Smooth muscle cell of the brain vasculature (primary cell): ENCODE measurements at places on chromosomes 1 and 21.

GRCh38 chr1:228151180-228151925, 1.6 kb downstream of the GJC2 start:
- no peak for DNase-seq

- no peak for DNase-seq
Measured at GRCh38 chr1:188611432-188611831, 1782.7 kb downstream of the PLA2G4A start.

DNA sequence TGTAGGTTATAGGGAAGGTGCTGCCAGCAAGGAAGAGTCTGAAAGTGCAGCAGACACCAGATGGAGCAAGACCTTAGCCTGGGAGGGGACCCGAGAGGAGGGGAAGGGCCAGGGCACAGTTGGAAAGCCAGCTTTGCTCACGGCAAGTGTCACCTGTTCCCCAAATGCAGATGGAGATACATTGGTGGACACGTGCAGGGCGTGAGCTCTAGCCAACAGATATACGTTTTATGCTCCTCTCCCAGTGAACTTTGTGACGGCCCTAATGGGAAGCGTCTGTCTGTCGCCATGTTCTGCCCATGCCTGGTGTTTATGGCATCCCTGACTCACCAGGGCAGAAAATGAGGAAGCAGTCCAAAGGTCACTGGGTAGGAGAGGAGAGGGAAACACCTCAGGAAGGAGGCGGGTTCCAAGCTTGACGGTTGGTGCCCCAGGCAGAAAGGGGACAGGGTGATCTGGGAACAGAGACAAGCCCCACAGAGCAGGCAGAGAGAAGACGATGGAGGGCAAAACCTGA, 7.6 kb downstream of the GPA33 start:
- no peak for DNase-seq

- DNase-seq = no peak
Measured at GRCh38 chr1:15296585-15297321, 49.7 kb downstream of the FHAD1 start.

- no peak for DNase-seq
Measured at GRCh38 chr1:93042187-93043056, 36.7 kb upstream of the MTF2 start.

DNA sequence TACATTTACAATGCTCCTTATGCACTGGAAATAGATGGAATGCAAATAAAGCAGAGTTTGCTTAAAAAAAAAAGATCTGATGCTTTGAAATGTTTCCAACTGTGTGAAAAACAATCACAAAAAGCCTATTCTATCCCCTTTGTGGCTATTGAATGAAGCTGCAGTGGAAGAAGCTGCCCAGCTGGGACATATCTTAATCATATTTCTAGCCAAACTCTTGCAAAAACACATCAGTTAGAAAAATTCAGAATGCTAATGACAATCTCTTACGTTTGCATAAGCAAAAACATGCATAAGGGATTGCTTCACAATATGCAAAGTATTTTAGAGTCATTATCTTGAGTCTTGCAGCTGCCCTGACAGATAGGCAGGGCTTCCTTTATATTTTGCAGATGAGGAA, 526.4 kb upstream of the USP24 start:
- no peak for DNase-seq

DNA sequence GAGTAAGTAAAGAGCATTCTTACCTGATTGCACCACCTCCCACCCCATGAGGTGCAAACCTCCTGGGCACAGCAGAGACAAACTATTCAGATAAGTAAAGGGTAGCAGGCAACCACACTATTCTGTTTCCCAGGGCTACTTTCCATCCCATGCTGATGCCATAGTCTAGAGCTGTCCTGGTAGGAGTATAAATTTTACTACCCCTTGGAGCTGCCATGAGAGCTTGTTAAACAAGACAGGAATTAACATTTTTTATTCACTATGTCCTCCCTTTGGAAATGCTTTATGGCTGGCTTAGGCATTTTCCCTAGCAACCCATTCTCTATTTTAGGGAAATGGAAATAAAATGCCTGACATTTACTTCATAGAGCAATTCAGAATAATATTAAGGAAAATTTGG, 324.6 kb upstream of the USP25 start:
- DNase-seq = no peak

- DNase-seq = no peak
Measured at GRCh38 chr1:59126366-59126765, 170.5 kb upstream of the FGGY start.

DNA sequence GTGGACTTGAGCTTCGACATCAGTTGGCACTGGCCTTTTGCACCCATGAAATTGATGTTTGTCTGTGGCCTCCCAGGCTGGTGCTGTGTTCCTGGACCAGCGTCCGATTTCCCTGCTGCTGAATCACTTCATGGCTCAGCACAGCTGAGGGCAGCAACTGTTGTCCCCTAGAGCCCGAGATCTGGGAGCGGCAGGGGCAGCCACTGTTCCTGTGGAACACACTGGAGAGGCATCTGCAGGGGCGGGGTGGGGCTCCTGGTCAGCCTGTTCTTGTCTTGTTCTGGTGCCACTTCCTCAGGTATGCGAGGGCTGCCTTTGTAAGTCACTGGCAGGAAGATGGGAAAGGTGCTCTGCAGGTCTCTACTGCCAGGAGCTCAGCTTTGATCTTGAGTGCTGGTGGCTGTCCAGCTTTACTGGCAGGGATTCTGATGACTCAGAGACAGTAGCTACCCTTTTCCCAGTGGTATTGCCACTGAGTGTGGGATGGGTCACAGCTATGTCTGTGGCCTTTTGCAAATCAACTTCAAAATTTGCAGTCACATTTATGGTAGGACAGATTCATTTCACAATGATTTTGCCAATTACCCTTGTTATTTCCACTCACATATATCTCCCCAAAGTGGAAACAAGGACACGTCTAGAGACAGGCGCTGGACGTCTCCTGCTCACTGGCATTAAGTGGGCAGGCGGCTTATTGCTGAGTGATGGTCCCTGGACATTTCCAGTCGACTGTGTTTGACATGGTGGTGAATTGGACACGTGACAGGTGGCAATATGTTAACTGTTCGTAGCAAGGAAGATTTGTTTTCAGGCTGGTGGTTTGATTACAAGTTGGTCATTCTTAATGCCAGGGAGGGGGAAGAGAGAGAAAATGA, 15.3 kb downstream of the AGPAT3 start:
- DNase-seq = no peak

- DNase-seq = no peak
Measured at GRCh38 chr1:238005116-238005515, 114.4 kb upstream of the ZP4 start.

- DNase-seq = no peak
Measured at GRCh38 chr1:24972221-24972914, 42.3 kb upstream of the RUNX3 start.

DNA sequence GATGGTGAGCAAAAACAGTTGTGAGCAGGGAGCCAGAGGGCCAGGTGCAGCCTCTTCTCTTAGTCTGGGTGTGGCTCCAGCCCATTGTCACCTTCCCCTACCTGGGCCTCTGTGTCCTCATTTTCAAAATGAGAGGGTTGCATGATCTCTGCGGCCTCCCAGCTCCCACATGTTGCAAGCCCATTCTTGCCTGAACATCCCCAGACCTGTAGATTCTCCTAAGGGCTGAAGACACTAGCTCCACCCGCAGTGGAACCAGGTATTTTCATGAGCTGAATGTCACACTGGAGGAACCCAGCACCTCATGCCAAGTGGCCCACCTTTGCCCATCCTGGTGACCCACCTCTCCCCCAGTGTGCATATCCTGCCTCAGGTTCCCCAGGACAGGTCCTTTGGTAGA, 12.3 kb downstream of the IKBKE start:
- no peak for DNase-seq

- DNase-seq = no peak
Measured at GRCh38 chr1:8835941-8836643, 18.7 kb upstream of the RERE start.

DNA sequence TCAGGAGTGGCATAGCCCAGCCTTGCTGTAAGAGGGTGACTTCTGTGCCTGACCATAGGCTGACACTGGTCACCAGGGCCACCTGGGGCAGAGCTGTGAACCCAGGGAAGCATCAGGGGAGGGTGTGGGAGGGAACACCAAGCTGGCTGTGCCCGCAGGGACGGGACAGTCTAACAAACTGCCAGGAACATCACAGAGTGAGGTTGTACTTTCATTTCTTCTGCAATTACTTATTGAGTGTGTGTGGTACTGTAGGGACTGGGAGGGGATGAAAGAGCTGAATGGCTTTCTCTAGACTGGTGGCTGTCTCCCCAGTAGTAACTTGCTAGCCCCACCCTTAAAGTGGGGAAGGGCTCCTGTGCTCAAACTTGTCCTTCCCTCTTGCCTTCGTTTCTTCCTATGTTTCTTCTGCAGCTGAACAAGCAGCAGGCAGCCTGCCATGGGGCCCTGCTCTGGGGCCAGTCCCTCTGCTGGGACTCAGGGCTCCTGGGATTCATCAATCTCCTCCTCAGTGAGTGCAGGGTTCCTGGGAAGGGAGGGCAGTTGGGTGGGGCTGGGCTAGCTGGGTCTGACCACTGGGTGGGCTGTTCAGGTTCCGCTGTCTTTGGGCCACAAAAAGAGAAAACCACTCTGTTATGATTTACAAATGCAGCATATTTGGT, 39.7 kb upstream of the ETV3 start:
- no peak for DNase-seq

DNA sequence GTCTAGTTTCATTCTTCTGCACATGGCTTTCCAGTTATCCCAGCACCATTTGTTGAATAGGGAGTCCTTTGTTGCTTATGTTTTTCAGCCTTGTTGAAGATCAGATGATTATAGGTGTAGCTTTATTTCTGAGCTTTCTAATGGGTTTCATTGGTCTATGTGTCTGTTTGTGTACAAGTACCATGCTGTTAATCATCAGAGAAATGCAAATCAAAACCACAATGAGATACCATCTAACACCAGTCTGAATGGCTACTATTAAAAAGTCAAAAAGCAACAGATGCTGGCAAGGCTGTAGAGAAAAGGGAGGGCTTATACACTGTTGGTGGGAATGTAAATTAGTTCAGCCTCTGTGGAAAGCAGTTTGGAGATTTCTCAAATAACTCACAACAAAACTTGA, 321.5 kb upstream of the PTBP2 start:
- DNase-seq = no peak

DNA sequence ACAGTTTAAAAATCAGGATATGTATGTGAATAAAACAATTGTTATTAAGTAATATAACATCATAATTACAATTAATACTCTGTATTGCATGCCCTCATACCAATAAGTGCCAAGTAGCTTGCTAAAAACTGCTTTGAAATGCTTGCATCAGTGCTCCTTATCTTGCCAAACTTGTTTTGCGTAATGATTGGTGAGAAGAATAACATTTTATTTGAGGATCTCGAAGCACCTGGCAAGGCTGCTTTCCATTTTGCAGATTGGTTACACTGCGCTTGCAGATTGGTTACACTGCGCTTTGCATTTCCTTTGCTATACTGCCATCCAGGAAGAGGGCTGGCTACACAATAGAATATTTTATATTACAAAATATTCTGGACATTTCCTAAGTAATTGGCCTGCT, 1.7 kb upstream of the PBX1 start:
- DNase-seq = no peak

DNA sequence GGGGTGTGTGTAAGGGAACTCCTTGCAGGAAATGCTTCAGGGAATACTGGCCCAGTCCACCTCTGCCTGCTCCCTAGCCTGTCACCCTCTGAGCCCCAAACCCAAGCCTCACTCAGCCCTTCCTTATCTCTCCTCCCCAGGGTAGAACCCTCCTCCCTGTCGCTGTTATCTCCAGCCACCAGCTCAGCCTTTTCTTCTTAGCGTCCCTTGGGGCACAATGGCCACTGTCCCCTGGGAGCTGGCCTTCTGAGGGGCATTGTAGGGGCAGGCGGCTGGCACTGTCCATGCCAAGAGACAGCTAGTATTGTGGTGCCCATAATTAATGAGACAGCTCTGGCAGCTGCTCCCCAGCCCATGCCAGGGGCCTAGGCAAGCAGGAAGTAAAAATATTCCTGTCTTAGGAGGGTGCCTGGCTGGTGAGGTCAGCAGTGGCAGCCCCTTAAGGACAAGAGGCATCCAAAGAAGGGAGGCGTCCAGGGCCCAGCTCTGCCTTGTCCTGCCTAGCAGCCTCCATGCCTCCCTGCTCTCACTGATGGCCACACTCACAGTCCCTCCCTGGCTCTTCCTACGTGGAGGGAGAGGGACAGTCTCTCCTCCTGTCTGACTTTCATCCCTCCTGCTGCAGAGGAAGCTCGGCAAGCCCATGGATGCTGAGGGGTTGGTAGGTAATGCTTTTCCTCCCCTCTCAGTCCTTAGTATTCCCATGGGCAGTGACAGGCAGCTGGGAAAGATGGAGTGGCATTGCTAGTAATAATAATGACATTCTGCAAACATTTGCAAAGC, 37.5 kb downstream of the KCNQ4 start:
- DNase-seq = no peak

GRCh38 chr1:98068016-98068415, 147.2 kb upstream of the DPYD start:
- no peak for DNase-seq

DNA sequence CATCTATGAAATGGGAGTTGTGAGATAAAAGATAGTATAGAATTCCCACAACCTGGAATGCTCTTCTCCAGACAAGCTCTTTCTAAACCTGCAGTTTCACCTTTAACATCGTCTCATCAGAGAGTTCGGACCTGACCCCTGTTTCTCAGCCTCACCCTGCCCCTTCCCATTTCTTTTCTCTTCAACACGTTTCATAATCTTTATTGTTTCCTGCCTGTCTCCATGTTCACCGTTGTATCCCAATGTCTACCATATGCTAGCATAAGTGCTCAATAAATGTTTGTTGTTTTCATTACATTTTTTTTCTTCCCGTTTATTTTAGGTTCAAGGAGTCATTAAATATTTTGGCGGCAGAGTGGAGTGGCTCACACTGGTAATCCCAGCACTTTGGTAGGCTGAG, 32.4 kb downstream of the SESN2 start:
- DNase-seq = no peak

DNA sequence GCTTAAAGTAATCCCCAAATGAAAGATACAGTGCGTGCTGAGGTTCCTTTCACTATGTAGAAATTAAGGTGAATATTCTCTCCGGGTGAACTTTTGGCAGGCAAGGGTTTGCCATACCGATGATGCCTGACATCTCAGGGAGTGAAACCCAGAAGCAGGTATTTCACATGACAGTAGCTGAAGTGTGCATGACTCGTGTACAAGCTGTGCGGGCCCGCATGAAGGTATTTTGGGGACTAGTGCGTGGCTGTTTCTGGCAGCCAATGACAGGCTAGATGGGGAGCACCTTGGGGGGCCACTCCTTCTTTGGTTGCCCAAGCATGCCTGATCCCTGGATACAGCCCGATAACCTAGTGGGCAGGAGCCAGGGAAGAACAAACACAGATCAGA, 569.0 kb downstream of the SMYD3 start:
- DNase-seq = no peak

DNA sequence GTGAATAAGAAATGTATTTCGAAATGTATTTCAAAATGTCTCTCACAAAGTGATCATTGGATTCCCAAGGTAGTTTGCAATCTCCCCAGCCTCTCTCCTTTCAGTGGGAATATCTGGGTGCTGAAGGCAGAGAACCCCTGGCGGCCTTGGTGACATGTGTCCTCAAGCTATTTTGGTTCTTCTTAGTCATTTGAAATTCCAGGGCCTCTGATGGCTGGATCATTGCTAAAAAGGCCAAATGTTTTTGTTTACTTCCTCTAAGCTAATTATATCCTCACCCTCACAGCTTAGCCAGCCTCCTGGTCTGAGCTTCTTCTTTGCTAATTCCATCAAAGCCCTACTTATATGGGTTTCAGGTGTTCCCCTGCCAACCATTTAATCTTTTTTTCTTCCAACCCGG, 71.2 kb downstream of the LRRC40 start:
- DNase-seq = no peak

GRCh38 chr1:116314305-116314919, 58.6 kb upstream of the ATP1A1 start:
- DNase-seq = no peak
